ENCODE measurements at places on chromosomes 1 and 21.
A peak's percentile ranks its signal among the peaks of the same experiment; 100 is the strongest.

GRCh38 chr1:175884369-175884768, 141.0 kb upstream of the TNR start:
- no peak for DNase-seq

- no peak for DNase-seq
These were observed 7.1 kb upstream of the ACTA1 start for GRCh38 chr1:229440851-229441537.

- DNase-seq, result no peak
These were observed 24.2 kb downstream of the PLEKHA6 start for GRCh38 chr1:204335533-204335932.

DNA sequence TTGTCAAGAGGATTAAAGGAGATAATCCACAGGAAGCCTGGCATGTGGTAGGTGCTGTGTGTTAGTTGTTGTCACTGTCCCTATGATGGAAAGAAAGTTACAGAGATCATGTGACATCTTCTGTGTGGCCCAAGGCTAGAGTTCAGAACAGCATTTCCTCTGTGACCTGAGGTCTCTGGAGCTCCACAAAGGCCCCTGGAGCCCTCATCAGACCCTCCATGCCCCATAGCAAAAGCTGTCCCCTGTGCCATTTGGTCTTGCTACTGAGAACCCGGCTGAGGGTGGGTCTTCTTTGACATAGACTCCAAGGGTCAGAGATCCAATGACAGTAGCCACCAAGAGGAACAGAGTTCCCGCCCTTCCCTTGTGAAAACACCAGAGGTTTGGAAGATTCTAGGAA, 8.1 kb downstream of the CELA2B start:
- DNase-seq, result no peak

GRCh38 chr1:69794831-69795230, 227.1 kb downstream of the LRRC7 start:
- DNase-seq, result no peak

DNA sequence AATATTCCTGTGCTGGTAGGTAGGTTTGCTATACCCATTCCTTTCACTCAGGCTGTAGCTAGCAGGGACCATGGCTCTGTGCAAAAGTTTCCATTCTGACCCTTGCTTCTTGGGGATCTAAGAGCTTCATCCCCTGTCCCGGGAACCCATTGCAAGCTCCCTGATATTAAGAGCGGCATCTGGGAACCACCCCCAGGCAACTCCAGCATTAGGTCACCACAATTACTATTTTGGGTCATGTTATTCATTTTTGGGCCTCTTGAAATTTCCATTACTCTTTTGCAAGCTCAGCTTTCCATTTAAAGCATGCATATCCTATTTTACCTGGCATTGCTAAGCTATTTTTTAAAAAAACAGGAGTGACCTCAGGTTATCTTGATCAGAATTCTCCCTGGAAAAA, 22.1 kb upstream of the ACTRT2 start:
- no peak for DNase-seq

- DNase-seq, result peak; percentile 48
These were observed 50.6 kb upstream of the LYST start for GRCh38 chr1:235917267-235917811.

DNA sequence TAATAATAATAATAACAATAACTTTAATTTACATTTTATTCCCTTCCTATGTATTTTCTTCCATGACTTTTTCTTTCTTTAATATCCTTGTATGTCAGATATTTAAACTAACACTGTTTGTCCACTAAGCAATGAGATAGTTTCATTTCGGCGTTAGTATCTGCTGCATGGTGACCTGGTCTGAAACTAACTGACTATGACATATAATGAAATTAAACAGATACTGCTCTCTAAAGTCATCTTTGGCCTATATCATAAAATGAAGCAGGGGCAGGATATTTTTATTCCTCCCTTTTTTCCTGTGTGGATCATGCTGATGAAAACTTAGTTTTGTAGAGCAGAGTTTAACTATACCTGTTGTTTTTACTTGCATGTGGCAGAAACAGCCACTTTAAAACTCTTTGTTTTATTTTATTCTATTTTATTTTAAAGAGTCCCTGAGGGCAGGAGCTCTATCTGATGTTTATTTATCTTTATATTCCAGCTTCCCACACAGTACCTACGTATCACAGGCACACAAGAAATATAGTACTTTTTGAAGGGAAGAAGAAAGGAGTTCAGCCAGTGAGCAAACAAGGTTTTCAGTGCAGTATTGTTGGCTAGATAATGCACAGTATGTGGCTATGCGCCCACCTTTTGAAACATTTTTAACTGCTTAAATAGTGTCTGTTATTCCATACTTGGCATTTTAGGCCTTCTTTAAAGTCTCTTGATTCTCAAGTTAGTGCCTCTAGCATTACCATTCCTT, 165.6 kb downstream of the PHTF1 start:
- DNase-seq, result no peak

- DNase-seq, result no peak
These were observed 9.7 kb upstream of the ATAD3B start for GRCh38 chr1:1461721-1462317.

DNA sequence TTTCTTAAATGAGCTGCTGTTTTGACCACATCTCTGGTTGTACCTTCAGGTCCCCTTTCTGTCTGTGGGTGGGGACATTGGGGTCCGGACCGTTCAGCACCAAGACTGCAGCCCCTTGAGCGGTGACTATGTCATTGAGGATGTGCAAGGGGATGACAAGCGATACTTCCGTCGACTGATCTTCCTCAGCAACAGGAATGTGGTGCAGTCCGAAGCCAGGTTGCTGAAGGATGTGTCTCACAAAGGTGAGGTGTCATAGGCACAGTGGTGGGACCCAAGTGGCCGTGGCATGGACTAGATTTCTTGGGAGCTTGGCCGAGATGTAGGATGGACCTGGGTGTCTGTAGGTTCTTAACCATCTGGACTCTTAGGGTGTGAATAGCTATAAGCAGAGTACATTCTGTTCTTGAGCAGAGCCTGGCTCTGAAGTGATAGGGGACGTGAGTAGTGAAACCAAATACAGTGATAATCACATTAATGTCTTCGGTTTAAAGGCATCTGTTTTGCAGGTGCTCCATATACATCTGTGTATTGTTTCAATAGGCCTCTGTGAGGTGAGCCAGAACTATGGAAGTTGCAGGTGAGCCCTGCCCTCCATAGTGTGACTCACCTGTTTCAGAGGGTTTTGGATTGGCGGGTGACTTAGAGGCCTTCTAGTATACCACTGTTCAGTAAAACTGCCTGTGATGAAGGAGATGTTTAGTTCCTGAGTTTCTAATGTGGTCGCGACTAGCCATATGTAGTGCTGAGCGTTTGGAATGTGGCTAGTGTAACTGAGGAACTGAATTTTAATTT, 6.4 kb downstream of the METTL13 start:
- no peak for DNase-seq

DNA sequence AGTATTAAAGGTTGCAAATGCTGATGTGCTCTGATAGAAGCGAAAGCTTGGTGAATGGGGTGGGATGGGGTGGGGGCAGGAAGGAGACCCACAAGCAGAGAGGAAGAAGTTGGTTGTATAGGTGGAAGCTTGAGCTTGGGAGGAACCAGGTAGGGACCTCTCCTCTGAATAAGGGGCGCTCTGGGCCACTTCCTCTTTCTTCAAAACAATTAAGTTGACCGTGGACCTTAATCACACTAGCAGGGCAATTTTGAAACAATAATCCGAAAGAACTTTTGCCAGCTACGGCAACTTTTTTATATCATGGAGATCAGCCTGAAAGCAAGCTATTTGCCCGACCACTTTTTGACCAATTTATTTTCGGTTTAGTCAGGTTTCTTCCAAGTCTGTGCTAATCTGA, 1.9 kb upstream of the DYRK1A start:
- no peak for DNase-seq

DNA sequence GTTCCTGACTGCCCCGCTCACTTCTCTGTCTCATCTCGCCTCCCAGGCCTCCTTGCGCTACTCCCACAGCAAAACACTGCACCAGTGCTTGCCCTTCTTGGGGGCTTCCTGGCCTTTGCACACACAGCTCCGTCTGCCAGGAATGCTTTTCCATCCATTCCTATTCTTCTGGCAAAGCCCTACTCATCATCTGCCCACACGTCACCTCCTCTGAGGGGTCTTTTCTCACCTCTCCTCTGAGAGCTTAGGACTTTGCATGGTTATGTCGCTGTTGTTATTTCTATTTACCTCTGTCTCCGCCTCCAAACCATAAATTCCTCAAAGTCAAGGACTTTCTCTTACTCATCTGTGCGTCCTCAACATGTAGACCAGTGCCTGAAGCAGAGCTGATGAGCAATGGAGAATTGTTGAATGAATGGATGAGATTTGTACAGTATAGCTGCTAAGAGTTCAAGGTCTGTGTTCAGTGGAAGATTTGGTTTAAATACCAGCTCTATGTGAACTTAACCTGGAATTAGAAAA, 26.4 kb upstream of the BTG2 start:
- no peak for DNase-seq

DNA sequence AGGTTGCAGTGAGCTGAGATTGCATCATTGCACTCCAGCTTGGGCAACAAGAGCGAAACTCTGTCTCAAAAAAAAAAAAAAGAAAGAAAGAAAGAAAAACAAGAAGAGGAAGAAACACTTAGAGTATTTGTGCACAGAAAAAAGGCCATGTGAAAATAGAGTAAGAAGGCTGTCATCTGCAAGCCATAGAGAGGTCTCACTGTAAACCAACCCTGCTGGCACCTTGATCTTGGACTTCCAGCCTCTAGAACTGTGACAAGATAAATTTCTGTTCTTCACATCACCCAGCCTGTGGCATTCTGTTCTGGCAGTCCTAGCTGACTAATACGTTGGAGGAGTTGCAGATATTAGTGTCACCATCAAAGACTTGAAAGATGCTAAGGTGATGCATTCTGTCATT, 12.1 kb upstream of the ZDHHC18 start:
- DNase-seq, result no peak

GRCh38 chr1:18537386-18538306, 56.9 kb downstream of the KLHDC7A start:
- DNase-seq, result no peak

- DNase-seq, result no peak
These were observed 31.0 kb upstream of the VWA5B1 start for GRCh38 chr1:20259646-20260045.

- DNase-seq, result no peak
These were observed 545.2 kb downstream of the MRPL39 start for GRCh38 chr21:25062061-25062460.

DNA sequence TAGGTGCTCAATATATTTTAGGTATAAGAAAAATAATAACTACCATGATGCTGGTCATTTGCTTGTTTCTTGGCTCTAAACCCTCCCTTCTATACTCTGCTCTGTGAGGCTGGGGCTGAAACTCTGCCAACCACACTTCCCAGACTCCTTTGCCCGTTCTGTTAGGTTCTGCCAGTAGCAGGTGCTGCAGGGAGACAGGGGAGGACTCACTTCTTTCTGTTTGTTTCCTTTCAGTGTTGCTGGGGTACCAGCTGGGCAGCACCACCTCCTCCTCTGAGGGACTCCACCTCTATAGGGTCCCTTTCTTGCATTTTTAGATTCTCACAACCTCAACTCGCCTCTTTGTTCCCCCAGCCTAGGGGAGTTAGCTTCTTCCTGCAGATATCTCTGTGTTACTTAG, 17.0 kb upstream of the SH2D2A start:
- no peak for DNase-seq

DNA sequence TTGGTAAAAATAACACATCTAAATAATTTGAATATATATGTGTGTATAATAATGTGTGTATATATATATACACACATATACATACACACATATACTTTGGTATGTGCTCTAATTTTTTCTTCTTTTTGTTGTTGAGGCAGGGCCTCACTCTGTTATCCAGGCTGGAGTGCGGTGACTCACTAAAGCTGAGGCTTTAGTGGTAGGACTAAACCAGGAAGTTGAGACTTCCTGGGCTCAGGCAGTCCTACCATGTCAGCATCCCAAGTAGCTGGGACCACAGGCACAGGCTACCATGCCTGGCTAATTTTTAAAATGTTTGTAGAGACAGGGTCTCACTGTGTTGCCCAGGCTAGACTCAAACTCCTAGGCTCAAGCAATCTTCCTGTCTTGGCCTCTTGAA, 46.7 kb upstream of the CXADR start:
- DNase-seq, result no peak

DNA sequence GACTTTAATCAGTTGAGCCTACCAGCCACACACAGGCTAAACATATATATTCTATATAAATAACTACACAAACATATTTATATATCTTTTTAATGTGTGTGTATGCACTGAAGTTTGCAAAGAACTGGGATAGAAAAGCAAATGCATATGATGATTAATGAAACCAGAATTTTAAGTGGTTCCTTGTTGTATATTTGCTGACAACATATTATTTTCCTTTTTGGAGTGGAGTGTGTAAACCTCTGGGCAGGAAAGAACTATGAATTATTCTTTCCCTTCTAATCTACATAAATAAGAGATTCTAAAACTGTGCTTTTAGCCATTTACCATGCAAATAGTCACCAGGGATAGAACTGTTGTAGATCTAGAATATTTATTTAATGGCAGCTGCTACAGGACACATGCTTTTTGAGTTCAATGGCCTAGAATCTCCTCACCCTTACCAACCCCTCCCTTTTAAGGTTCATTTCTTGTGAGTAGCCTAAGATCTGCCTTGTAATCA, 187.6 kb downstream of the BACH1 start:
- DNase-seq, result no peak

GRCh38 chr1:176696109-176696508, 233.1 kb downstream of the PAPPA2 start:
- DNase-seq, result no peak

DNA sequence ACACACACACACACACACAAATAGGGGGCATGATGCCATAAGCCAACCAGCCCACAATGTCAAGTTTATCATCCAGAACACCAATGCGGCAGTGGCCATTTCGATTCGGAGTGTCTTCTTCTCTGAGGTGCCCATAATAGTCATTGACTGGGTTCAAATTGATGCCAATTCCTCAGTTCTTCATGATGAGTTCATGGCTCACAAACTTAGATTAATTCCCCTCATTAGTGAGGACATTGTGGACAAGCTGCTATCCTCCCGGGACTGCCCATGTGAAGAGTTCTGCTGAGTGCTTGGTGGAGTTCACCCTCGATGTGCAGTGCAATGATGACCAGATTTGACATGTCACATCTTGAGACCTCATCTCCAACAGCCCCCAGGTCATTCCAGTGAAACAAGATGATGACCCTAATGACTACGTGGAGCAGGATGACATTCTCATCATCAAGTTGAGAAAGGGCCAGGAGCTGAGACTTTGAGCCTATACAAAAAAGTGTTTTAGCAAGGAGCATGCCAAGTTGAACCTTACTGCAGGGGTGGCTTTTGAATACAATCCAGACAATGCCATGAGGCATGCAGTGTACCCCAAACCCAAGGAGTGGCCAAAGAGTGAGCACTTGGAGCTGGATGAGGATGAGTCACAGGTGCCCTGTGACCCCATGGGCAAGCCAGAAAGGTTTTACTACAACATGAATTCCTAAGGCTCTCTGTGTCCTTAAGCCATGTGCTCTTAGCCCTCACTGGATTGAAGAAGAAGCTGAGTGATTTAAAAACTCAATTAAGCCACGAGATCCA, 211.6 kb upstream of the SAMSN1 start:
- DNase-seq, result no peak

DNA sequence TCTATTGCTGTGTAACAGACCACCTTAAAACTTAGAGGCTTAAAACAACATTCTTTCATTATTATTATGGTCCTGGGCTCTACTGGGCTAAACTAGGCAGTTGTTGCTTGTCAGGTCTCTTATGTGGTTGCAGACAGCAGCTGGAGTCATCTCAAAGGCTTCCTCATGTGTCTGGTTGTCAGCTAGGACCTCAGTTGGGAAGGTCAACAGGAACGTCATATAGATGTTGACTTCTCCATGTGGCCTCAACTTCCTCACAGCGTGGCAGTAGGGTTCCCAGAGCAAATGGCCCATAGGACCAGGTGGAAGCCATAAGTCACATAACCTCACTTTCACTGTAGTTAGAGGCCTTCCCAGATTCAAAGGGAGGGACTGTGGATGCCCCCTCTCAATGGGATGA, 15.4 kb upstream of the MEF2D start:
- no peak for DNase-seq

Data from NCI-H1436 treated with DMSO at 0.1 percent for 48 hours (cell line).